CD4-positive, alpha-beta T cell treated with Interleukin-15 for 1 hour (primary cell): ENCODE measurements at places on chromosomes 13 and 19.

- no peak for DNase-seq
Measured at GRCh38 chr13:68057836-68058235, 827.7 kb upstream of the PCDH9 start.

DNA sequence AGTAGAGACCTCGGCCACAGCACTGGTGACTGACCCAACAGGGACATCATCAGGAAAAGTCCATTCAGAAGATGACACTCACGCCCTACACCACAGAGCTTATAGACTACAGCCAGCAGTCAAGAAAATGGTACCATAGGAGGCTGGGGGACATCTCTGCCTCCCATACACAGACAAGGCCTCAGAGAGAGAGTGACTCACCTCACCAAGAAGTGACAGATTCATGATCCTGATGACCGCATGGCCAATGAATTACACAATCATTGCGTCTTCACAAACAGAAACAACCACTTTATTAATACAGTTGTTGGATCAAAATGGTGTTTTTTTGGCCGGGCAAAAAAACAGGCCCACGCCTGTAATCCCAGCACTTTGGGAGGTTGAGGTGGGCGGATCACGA, 260.8 kb upstream of the TSHZ3 start:
- no peak for DNase-seq

DNA sequence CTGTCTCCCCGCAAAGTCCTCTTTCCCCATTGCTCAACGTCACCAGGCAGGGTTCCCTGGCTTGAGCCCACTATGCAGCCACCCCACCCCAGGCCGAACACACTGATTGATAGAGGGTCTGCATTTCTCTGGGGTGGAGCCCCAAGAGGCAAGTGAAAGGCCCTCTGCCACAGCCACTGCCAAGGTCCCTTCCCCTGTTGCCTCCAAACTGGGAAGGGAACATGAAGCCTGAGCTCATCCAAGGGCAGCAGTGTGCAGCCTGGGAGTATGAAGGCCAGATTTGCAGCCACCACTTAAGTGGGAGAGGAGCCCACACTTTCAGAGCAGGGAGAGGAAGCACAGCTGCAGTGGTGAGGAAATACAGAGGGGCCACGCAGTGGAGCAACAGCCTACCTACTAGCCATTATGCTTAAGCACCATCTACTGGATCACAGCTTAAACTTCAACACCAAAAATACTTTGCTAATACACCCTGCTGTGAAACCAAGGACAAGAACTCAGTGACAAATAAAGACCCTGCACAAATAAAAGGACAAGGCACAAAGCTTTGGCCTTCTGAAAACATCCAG, 48.6 kb downstream of the UBL3 start:
- DNase-seq, result no peak

GRCh38 chr13:95650696-95651095, 6.2 kb upstream of the DZIP1 start:
- DNase-seq, result no peak

- no peak for DNase-seq
Measured at GRCh38 chr19:5585461-5586299, 17.9 kb upstream of the TINCR start.
